ENCODE measurements at places on chromosomes 6 and 20.

- DNase-seq = no peak
Measured at GRCh38 chr6:112760831-112761230, 413.7 kb downstream of the RFPL4B start.

GRCh38 chr6:127119102-127120022 is 891 bp downstream of the RSPO3 start:
- no peak for DNase-seq

DNA sequence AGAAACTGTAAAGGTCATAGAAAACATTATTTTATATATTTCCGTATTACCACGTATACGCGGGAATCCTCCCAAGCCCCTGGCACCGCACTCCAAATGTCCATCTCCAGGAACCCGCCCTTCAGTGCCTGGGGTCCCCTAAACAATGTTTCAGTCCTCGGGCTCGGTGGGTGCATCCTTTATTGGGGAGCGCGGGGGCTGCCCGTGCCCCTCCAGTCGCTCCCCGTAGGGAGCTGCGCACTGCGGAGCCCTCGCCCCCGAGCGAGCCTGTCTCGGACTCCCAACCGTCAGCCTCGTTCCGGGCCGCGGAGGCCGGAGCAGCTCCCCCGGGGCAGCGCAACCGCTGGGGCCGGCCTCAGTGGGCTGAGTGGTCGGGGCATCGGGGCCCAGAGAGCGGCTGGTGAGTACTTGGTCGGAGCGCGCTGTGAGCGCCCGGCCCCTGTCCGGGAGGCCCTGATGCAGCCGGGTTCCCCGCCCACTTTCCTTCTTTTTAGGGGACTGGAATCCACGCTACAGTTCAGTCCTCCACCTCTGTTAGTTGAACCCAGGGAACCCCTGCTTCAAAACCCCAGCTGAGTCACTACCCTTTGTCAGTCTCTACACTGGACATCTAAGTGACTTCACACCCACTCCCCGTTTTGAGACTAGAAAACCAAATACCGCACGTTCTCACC is at the start of gene DNAH8:
DNAH8 (plus strand) TSS at position 296 of the 674 bp plus-strand sequence. CDS start 7,499 bp downstream, outside the sequence.
- DNase-seq = no peak

DNA sequence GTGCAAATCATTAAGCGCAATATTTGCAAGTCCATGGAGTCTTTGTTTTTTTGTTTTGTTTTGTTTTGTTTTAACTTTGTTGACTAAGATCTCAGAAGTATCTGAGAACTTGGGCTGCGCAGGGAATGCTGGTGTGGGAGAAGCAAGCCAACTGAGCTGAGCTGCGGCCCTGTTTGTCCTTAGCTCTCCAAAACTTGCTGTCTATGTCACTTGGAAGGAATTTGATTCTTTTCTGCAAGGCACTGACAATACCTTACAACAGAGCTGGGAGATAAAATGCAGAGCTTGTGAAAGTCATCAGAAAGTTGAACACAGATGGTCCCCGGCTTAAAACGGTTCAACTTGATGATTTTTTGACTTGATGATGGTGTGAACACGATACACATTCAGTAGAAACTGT is 5.4 kb downstream of the SLC22A23 start:
- DNase-seq = no peak

DNA sequence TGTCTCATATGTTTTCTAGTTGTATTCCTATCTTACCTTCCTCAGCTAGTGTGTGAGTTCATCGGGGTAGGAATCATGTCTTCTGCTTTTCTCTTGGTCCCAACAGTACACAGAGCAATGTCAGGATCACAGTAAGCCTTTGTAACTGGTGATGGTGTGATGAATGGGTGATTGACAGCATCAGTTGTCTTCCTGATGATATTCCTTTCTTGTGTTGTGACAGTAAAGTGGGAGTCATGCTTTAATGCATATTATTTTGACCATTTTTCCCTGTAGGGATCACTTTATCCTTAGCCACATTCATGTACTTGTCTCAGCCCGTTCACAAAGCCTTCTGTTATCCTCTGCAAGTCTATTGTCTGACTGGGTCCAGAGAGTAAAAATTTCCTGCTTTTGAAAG is 501.7 kb downstream of the UTRN start:
- no peak for DNase-seq

- DNase-seq = peak; percentile 11
Measured at GRCh38 chr6:112149719-112150263, 62.4 kb downstream of the FAM229B start.

GRCh38 chr20:2806351-2806701 is 5.9 kb upstream of the CPXM1 start:
- DNase-seq = no peak

- DNase-seq = no peak
Measured at GRCh38 chr6:10412461-10413261, 2.2 kb downstream of the TFAP2A start.

DNA sequence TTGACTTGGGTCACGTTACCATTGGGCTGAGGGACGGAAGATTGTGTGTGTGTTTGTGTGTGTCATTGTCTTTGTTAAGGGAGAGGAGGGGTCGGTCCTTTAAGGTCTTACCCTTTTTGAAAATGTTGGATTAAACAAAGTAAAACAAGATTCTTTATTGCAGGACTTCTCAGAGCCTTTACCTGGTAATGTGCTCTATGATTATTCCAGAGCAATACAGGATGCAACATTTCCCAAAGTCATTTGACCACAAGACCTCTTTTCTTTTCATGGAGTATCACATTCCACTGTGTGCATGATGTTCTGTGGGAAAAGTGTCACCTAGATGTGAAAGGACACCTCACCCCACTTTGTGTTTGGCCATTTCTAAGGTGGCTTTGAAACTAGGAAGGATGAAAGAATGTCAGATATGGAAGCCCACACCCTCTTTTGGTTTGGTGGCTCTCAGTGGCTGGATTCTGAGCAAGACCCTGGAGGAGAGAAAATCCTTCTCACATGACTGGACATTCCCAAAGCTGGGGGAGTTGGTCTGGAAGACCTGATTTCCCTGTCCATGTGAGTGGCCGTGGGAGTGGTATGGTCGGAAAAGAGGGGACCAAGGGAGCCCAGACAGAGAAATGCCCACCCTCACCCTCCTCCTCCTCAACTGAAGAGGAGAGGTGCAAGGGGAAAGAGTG is 18.2 kb upstream of the ZNF831 start:
- no peak for DNase-seq

GRCh38 chr6:89021629-89022028 is 58.2 kb upstream of the RNGTT start:
- DNase-seq = no peak

DNA sequence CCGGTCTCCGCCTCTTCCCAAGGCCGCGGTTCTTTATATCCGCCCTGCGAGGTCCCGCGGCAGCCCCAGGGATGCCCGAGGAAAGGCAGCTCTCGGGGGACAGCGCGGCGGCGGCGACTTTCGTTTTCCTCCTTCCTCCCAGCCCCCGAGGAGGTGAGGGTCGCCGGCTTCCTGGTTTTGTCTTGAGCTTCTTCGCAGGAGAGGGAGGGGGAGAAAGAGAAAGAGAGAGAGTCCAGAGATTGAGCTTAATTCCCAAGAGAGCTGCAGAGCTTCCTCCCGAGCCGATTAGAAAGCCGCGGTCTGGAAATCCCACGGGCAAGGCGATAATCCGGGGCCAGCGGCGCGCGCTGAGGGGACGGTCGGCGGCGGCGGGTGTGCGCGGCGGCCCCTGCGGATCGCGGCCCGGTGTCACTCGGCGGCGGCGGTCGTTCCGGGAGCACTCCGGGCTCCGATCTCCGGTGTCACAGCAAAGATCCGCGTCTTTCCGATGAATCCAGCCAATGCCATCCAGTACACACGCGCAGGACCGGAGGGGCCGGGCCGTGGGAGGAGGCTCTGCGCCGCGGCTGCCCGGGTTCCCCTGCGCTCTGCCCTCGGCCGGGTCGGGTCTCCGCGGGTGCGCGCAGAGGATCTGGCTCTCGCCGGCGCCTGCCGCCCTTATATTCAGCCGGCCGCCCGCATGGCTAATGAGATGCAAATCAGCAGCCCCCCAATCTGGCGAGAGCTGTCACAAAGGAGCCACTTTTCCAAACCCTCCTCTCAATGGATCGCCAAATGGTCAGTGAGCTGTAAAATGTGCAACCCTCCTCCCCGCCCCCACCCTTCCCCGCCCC is at the start of gene DLL1:
DLL1 (minus strand) TSS at position 783 of the 833 bp plus-strand sequence. CDS start 939 bp downstream, outside the sequence.
- no peak for DNase-seq

DNA sequence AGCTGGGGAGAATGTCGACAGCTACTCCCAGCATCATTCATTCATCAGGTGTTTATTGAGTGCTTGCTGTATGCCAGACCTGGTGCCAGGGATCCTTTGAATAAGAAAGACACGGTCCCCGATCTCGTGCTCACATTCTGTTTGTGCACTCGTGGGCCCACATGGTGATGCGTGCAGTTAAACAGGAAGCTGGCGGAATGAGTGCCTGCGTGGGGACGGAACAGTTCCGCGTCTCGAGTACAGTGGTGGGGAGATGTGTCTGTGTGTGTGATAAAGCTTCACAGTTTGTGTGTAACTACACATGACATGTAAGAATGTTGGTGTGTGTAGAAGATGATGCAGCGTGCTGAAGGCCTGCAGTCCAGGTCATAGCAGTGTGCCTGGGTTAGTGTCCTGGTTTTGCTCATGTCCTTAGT is 6.5 kb downstream of the RBM38 start:
- no peak for DNase-seq

- no peak for DNase-seq
Measured at GRCh38 chr6:39530201-39530759, 194.9 kb downstream of the KIF6 start.

- DNase-seq = no peak
Measured at GRCh38 chr6:140355476-140355875, 981.0 kb upstream of the CITED2 start.

DNA sequence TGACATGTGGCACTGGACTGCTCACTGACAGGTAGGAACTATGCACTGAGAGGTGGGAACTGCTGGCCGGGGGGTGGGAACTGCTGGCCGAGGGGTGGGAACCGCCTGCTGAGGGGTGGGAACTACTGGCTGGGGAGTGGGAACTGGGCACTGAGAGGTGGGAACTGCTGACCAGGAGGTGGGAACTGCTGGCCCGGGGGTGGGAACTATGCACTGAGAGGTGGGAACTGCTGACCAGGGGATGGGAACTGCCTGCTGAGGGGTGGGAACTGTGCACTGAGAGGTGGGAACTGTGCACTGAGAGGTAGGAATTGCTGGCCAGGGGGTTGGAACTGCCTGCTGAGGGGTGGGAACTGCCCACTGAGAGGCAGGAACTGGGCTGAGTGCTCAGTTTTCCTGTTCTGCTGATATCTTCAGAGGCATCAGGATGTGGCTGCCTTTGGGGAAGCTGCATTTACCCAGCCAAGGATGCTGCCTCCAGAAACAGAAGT is 90.2 kb downstream of the THBS2 start:
- DNase-seq = no peak

- no peak for DNase-seq
Measured at GRCh38 chr6:53241938-53242337, 93.3 kb upstream of the GCM1 start.

DNA sequence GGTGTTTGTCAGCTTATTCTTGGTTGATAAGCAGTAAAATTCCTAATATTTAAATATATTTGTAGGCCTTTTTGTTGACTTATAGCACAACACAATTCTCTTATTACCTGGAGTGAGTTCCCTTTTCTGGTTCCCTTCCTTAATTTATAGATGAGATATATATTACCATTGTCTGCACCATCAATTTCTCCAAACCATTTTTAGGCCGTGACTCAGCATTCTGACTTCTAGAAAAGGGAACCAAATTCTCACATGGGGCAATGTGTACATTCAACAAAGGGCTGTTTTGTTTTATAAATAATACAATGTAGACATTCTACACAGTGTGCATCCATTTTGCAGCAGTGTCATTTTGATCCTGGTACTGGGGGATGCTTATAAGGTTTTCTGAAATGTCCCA is 52.8 kb downstream of the NCOA7 start:
- DNase-seq = no peak

DNA sequence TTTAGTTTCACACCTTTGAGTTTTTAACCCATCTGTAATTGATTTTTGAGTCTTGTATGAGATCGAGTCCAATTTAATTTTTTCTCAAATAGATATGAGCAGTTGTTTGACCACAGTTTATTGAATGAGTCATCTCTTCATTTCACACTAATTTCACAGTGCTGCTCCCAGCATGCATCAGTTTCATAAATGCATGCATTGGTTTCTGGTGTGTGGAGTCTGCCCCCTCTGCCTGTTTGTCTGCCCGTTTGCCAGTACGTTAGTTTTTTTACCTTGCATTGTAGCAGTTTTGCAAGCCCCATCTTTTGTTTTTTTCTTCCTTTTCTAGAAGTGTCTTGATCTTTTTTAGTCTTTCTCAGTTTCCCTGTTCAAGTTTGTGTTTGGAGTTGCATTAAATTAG is 11.9 kb downstream of the SLX4IP start:
- DNase-seq = peak; percentile 57

DNA sequence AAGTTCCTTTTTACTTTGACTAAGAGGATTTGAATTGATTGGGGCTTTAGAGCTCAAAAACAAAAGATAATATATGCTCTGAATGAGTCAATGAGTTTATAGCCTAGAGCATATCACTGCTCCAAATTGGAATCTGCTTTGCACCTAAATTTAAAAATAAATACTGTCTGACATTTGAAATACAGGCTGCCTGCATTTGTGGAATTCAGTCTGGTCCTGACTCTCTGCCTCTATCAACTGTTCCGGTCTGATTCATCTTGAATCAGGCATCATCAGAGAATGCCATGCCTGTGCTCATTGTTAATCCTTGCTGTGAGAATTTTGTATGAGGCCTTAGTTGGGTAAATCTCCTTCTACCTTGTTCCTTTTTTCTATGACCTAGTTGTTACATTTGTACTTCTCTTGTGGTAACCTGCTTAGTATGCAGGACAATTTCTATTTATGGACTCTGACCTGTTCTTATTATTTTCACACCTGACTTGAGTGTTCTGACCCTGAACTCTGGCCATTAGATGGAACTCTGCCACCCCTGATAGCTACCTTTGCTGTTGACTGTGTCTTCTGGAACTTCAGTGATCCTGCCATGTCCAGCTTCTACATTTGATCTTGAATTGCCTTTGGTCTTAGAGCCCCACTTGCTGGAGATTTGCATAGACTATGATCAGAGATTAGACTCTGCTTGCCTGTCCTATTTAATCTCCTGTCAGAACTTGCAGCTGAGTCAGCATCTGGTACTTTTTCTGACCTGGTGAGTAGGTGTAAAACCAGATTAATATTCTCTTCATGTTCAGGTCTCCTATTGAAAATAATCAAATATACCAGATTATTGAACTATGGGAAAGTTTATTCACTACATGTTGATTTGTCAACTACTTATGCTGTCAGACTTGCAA is 442.7 kb upstream of the HS3ST5 start:
- DNase-seq = peak; percentile 1

DNA sequence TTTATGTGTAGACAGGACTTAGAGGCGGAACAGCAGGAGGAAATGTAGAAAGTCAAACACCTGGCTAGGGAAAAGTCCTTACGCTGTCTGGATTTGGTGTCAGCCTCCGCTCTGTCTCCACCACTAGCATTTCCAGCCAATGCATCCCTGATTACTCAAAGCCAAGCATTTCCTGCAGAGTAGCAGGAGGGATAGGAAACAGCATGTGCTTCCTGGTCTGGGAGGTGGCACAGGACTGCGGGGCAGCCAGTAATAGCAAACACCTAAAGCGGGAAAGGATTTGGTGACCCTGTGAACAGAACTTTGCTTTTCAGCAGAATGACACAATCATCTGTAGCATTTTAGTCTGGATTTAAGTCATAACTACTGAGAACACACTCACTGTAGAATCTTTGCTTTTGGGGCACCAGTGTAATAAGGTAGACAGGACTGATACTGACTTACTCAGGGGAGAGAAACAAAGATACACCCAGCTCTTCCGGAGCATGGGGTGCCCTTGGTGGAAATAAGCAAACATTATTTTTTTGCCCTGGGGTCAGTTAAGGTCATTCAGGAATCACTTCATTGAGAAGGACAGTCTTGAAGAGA is 133.3 kb upstream of the AHI1 start:
- DNase-seq = no peak

- peak; percentile 40 for DNase-seq
Measured at GRCh38 chr6:6856538-6857523, 250.9 kb upstream of the RREB1 start.

GRCh38 chr6:121008553-121008952 is 325.7 kb downstream of the TBC1D32 start:
- peak; percentile 18 for DNase-seq

All from stromal cell of bone marrow (primary cell).